ENCODE measurements at places on chromosomes 16 and 17. TPM values are rescaled to one million over a fixed set of nuclear protein-coding genes. Genes with fewer than 3 reads are reported as not detected.
A peak's percentile ranks its signal among the peaks of the same experiment; 100 is the strongest.

GRCh38 chr17:31680126-31680525 lies 178.9 kb downstream of the COPRS start:
- no peak for DNase-seq

Gene KRT32
- total RNA-seq, result not detected

GRCh38 chr16:83577078-83577745 lies 230.6 kb upstream of the HSBP1 start:
- no peak for DNase-seq

GRCh38 chr16:5580296-5580695 lies 482.7 kb upstream of the EEF2KMT start:
- no peak for DNase-seq

Gene KRT20
- total RNA-seq, result not detected

- DNase-seq, result no peak
Observed at GRCh38 chr16:59168461-59169114, 434.5 kb upstream of the GOT2 start.

- peak; percentile 30 for DNase-seq
Observed at GRCh38 chr17:61294777-61295176, 104.9 kb upstream of the TBX2 start.

DNA sequence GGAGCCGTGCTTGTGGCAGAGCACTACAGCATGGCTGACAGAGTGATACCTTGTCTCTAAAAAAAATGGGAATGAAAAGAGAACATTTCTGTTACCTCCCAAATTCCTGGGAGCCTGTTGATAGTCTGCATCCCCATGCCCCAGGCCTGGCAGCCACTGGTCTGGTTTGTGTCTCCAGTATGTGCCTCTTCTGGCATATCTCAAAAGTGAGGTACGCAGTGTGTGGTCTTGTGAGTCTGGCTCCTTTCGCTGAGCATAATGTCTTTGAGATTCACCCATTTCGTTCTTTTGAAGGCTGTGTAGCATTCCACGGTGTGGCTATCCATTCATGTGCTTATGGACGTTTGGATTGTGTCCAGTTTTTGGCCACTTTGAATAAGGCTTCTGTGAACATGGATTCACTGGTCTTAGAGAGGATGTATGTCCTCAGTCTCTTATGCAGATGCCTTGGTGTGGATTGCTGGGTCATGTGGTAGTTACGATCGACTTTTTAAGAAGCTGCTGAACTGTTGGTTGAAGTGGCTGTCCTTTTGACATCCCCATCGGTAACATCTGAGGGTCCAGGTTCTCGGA lies 39.1 kb downstream of the PRMT7 start:
- no peak for DNase-seq

GRCh38 chr16:80948886-80949493 lies 57.7 kb downstream of the CMC2 start:
- peak; percentile 88 for DNase-seq

DNA sequence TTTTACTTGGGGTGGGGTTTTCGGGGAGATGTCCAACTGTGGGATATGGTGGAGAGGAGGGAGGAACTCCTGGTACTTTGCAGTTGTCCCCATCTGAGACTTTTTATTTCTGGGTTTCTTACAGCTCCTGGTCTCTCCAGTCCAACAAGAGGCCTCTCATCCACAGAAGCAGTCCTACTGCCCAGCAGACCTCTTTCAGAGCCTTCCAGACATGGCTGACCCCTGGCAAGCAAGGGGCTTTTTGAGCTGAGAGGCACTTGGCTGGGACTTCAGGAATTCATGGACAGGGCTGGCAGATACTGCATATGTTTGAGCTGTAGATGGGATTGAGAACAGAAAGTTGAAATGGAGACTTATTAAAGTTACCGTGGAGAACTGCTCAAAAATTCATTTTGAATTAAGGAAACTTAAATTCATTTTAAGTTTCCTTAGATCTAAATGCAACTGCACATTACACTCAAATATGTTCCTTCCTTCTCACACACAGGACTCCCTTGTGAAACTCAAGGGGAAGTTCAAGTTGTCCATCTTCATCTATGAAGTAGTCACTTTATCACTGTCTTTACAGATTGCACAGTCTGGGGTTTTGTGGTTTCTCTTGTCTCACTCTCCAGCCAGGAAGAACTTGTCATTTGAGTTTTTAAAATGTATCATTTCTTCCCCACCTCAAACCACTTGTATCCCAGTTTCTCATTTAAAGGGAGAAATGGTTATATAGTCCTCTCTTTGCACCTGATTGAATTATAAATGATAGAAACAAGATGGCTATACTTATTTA lies 1.1 kb downstream of the LASP1NB start:
- no peak for DNase-seq

- DNase-seq, result no peak
Observed at GRCh38 chr16:1426734-1427471, 4.0 kb upstream of the PERCC1 start.

- no peak for DNase-seq
Observed at GRCh38 chr16:50011707-50012106, 13.3 kb upstream of the CNEP1R1 start.

Data from neural progenitor cell (in vitro differentiated cells).